ENCODE measurements at places on chromosomes 13 and 19.

DNA sequence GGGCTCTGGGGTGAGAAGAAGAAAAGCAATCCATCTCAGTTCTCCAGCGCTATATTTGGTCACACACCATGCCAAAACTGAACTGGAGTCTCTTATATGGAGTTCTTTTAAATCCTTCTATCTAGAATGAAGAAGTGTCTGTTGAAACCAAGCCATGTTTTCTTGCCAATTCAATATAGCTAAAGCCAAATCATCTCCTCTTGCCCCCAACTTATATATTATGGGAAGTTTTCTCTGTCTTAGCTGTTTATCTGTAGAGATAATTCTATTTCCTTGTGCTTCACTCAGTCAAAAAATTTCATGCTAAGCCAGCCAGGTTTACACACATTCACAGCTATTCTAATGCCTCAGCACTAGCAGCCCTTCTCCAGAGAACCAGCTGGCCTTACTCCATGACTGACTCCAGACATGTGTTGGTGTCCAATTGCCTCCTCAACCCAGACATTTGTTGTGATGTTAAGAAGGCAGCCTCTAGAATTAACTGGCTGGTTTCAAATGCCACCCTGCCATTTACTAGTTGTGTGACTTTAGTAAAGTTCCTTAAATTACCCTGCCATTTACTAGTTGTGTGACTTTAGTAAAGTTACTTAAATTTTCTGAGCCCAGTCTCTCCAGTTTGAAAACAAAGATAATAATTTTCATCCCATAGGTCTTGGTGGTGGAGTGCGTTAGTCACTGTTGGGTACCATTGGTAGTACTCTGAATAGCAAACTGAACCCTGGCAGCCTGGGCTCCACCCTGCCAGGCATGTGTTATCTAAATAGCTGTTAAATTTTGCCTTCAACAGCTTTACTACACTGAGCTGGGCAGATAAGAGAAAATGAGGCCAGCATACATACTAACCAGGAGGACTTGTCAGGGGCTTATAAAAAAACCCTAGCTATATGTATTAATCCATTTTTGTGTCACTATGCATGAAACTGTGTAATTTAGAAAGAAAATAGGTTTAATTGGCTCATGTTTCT lies 525.1 kb downstream of the LMO7 start:
- no peak for DNase-seq

DNA sequence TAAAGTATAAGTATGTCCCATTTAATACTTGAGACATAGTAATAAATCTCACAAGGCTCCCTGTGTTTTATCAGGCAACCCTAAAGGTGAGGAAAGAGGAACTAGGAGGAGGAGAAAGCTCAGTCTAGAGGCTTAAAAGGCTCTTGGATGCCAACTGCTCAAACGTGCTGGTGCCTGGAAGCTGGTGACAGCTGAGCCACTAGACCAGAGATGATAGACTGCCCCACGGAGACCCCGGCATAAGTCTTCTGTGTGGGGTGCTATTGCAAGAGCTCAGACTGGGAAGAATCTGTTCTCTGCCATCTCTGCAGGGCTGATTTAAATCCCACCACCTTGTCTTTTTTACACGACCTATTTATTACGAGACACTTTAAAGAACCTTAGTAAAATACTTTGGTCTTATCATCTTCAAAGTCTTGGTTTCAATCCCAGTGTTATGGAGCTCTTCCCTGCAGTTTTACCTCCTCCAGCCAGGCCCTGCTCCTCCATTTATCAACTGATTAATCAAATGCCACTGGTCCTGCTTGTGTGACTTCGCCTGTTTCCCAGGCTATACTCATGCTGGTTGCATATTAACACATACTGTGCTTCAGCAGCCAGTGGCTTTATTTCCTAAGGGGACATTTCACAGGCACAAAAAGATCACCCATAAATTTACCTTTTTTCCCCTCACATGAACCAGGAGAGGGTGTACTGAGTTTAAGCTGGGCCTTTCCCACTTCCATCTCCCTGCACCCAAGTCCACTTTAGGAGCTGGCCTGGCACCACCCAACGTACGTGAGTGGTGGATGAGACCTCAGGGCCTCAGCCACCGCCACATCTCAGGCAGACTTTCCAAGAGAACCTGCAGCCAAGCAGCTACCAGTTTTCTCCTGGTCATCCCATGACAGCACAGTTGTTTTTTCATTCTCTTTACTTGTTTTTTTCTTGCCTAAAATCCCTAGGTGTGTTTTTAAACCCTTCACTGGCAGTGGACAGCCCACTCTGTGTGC lies 7.8 kb upstream of the ATP12A start:
- DNase-seq: no peak

DNA sequence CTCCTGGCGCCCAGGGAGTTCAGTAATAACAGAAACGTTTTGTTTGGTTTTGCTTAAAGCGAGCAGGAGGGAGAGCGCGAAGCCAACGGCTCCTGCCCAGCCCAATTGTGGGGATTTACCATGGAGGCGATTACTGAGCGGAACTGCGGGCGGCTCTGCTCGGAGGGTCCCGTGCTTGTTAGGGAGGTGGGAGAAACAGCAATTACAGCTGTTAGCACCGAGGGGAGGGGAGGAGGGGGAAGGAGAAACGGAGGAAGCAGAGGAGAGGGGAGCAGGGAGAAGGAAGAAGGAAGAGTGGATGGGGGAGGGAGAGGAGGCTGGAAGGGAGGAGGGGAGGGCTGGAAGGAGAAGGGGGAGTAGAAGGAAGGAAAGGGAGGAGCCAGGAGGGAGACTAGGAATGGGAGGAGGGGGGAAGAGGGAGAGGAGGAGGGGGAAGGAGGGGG lies 7.7 kb upstream of the ONECUT3 start:
- no peak for DNase-seq

- DNase-seq: no peak
These were observed 839 bp downstream of the MPHOSPH8 start for GRCh38 chr13:19634256-19634740.

All from AG04449 (cell line).